Hair follicle dermal papilla cell (primary cell): ENCODE measurements at places on chromosomes 5 and 9. TPM values are rescaled to one million over a fixed set of nuclear protein-coding genes. Genes with fewer than 3 reads are reported as not detected.

The UNC5A gene
- not detected in 2 replicates for total RNA-seq

The EGFLAM gene
- 1.6 and 2.3 TPM in 2 replicates for total RNA-seq

The CCL21 gene
- total RNA-seq = not detected in 2 replicates

The GHR gene
- 2.9 and 5.2 TPM in 2 replicates for total RNA-seq

The DND1 gene
- 0.24 and 0.49 TPM in 2 replicates for total RNA-seq

The PCDHB3 gene
- 1.2 and 1.8 TPM in 2 replicates for total RNA-seq

The IFNA8 gene
- not detected in 2 replicates for total RNA-seq

The CERCAM gene
- 194 and 208 TPM in 2 replicates for total RNA-seq

The GCNT1 gene
- total RNA-seq = 16.7 and 18.7 TPM in 2 replicates

The FAM53C gene
- total RNA-seq = 37.0 and 46.6 TPM in 2 replicates

The TRPM3 gene
- 14.9 and 22.0 TPM in 2 replicates for total RNA-seq

The SMARCA2 gene
- 170 and 235 TPM in 2 replicates for total RNA-seq

The GNE gene
- total RNA-seq = 32.7 and 37.5 TPM in 2 replicates

The ANKRD34B gene
- not detected in 2 replicates for total RNA-seq

The ZNF484 gene
- 16.3 and 17.5 TPM in 2 replicates for total RNA-seq

The EGFL7 gene
- 4.5 and 8.1 TPM in 2 replicates for total RNA-seq

The PSIP1 gene
- total RNA-seq = 24.2 and 33.9 TPM in 2 replicates

The MEGF10 gene
- total RNA-seq = 6.8 and 14.4 TPM in 2 replicates

The TRAF1 gene
- total RNA-seq = 1.5 TPM in 2 replicates

The CDX1 gene
- total RNA-seq = not detected in 2 replicates

The GABRA6 gene
- total RNA-seq = not detected in 2 replicates

The CARD6 gene
- total RNA-seq = 14.6 and 18.0 TPM in 2 replicates

The OR13C2 gene
- total RNA-seq = not detected in 2 replicates

The ARL10 gene
- total RNA-seq = 14.9 and 18.5 TPM in 2 replicates

The SRD5A1 gene
- total RNA-seq = 6.5 and 17.5 TPM in 2 replicates

The CREB3 gene
- 61.7 and 78.1 TPM in 2 replicates for total RNA-seq

The MED22 gene
- 17.4 and 21.3 TPM in 2 replicates for total RNA-seq

The DBH gene
- not detected in 2 replicates for total RNA-seq

The STK10 gene
- total RNA-seq = 88.8 and 91.8 TPM in 2 replicates

The HAVCR1 gene
- not detected in 2 replicates for total RNA-seq

The PCDHGA11 gene
- total RNA-seq = 14.6 and 19.8 TPM in 2 replicates
